ENCODE measurements at places on chromosomes 4 and X.

DNA sequence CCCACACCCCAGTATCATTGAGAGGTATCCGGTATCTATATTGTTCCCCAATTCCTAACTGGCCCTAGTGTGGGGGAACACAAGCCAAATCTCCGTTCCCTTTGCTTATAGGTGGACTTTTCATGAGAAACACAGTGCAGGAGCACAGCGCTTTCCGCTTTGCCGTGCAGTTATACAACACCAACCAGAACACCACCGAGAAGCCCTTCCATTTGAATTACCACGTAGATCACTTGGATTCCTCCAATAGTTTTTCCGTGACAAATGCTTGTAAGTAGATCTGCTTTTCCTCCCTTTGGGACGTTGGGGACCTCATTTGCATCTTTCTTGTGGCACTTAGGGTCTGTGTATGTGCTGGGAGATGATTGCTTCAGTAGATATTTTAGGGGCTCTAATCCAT lies 1.6 kb downstream of the GRIA3 start:
- DNase-seq: peak; percentile 36

DNA sequence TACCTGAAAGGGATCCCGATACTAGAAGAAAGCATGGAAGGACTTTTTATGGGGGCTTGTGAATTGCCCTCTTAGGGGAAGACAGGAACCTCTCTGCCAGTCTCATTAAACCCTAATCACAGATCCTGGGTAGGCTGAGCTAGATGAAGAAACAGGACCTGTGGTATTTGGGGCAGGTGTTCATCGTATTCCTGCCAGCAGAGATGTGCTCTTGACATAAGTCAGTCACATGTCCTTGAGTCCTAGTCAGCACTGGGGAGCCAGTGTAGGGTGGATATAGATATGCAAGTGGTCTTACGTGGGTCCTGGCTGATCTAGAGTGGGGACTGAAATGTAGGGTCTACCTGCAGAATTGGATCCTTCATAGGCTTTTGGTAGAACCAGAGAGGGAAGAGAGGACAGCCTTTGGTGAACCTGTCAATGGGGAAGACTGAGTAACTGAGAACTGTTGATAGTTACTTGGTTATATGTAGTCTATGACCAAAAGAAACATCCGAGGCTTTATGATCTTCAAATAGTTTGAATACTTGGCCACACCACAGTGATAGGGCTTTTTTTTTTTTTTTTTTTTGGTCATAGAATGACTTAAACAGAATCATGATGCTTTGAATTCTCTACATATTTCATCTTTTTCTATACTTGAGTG lies 63.5 kb upstream of the WDR1 start:
- peak; percentile 69 for DNase-seq

DNA sequence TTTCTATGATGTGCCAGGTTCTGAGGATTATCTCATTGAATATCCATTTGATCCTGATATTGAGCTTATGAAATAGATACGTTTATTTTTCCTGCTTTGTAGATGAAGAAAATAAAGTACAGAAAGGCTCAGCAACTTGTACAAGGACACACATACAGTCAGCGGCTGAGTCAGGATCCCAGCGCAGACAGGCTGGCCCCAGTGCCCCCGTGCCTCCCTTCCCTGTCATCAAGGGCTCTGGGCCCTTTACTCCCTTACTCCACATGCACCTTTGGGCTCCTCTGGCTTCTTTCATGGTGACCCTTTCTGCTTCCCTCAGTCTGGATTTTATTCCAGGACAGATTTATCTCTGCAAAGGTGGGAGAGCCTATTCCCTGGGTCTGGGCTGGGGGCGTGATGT lies 12.8 kb downstream of the RASL11B start:
- no peak for DNase-seq

DNA sequence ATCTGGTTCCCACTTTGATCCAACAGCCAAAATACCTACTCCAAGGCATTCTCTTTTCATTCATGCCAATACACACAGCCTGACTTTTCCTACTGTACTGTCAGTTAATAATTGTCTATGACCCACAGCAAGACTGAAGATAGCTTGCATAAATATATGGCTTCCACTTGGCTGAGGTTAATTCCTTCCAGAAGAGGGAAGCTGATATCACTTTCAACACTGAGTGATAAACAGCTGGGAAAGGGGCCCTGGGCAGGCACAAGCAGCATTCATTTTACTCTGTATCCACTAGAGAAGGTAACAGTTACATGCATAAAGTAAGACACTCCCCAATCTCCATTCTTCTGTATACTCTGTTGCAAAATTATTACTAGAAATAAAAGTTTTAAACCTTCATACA lies 200.2 kb upstream of the UGT8 start:
- DNase-seq: no peak

- DNase-seq: no peak
These were observed 44.1 kb downstream of the SMIM20 start for GRCh38 chr4:25958110-25958509.

DNA sequence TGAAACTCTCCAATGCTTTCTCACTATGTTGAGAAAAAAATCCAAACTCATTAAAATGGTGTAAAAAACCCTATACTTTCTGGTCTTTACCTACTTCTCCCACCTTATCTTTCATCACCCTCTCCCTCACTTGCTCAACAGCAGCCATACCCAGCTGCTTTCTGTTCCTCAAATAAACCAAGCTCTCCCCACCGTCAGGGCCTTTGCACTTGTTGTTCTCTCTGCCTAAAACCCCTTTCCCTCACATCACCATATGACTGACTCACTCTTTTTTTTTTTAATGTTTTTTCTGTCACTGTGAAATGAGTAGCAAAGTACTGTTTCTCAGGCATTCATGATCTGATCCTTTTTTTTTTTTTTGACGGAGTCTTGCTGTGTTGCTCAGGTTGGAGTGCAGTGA lies 122.3 kb upstream of the TMEM164 start:
- DNase-seq: no peak

- DNase-seq: no peak
These were observed 623.1 kb downstream of the TECRL start for GRCh38 chr4:63786171-63786570.

- DNase-seq: no peak
These were observed 87.9 kb downstream of the TSPAN7 start for GRCh38 chrX:38649221-38649620.

DNA sequence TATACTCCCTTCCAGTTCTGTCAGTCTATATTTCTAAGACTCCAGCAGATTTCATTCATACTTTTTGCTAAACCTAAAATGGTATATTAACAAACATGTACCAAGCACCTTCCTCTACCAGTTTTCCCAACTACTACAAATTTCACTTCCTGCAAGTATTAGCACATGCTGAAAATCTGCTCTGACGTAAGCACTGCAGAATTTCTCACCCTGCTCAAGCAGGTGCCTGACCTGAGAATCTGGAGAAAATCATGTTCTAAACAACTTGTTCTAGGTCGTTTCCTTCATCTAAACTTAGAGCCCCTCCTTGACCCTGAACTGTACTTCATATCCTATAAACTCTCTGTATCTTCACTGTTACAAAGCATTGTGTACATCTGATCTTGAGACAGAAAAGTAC lies 380.7 kb upstream of the NOCT start:
- DNase-seq: no peak

DNA sequence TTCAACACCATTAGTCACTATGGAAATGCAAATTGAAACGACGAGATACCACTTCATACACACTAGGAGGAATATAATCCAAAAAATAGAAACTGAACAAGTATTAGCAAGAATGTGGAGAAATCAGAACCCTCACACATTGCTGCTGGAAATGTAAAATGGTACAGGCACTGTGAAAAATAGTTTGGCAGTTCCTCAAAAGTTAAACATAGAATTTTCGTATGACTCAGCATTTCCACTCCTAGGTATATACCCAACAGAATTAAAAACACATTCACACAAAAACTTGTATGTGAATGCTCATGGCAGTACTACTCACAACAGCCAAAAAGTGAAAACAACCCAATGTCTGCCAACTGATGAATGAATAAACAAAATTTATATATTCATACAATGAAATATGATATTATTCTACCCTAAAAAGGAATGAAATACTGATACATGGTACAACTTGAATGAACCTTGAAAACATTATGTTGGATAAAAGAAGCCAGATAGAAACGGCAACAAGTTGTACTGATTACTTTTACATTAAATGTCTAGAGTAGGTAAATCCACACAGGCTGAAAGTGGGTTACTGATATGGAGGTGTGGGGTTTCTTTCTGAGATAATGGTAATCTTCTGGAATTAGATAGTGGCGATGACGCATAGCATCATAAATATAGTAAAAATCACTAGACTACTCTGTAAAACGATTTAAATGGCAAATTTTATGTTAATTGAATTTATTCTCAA lies 22.3 kb downstream of the TEC start:
- DNase-seq: peak; percentile 62

GRCh38 chrX:148204195-148204594 lies 223.1 kb downstream of the FMR1NB start:
- no peak for DNase-seq

DNA sequence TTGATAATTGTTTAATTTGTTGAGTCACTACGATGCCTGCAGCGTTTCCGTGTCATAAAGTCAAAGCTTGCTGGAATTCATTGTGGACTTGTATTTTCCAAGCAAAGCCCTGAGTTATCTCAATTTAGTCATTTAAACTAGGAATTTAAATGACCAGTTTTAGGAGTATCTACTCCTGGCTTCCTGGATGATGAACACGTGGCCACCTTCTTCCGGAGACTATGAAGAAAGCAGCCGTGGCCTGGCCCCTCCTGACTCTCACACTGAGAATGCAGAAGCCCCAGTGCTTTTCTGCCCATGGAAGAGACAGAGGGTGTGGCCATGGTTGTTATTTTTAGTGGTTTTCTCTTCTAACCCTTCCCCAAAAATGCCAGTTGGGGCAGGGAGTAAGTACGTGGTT lies 250.7 kb upstream of the GATB start:
- no peak for DNase-seq

DNA sequence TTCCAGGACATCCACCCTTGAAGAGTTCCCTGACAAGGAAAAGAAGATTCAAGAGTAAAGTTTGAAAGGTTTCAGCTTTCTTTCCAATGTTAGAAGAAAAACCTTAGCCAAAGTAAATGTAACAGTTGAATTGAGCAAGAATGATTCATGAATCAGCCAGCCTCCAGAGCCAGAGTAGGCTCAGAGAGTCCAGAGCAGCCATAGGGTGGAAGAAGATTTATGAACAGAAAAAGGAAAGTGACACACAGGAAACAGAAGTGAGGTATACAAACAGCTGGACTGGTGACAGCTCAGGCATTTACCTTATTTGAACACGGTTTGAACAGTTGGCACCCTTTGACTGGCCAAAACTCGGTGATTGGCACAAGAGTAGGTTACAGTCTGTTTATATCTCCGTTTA lies 63.2 kb downstream of the QDPR start:
- DNase-seq: peak; percentile 69

DNA sequence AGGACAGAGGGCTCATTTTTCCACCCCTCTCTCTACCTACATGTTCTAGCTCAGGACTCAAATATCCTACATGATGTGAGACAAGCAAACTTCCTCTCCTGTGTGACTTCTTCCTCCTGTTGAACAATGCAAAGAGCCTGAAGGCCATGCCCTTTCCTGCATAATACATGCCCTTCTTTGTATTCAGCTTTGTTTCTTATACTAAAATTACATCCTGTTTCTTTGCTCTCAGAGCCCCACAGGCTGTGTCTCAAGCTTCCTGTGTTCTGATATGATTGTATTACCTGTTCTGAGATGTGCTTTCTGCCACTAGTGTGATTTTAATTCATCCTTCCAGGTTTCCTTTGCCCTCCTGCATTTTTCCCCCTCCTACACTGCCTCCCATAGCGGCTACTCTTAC lies 166.4 kb upstream of the AFF2 start:
- DNase-seq: no peak

- DNase-seq: peak; percentile 32
These were observed 88.6 kb upstream of the IL1RAPL1 start for GRCh38 chrX:28498658-28499057.

GRCh38 chrX:68755616-68756125 lies 73.2 kb upstream of the EFNB1 start:
- no peak for DNase-seq

- DNase-seq: peak; percentile 69
These were observed 34.9 kb downstream of the NOCT start for GRCh38 chr4:139050446-139050845.

- no peak for DNase-seq
These were observed 106.8 kb downstream of the ATG4A start for GRCh38 chrX:108198420-108198819.

GRCh38 chr4:14176613-14177012 lies 549.1 kb upstream of the BOD1L1 start:
- DNase-seq: no peak

DNA sequence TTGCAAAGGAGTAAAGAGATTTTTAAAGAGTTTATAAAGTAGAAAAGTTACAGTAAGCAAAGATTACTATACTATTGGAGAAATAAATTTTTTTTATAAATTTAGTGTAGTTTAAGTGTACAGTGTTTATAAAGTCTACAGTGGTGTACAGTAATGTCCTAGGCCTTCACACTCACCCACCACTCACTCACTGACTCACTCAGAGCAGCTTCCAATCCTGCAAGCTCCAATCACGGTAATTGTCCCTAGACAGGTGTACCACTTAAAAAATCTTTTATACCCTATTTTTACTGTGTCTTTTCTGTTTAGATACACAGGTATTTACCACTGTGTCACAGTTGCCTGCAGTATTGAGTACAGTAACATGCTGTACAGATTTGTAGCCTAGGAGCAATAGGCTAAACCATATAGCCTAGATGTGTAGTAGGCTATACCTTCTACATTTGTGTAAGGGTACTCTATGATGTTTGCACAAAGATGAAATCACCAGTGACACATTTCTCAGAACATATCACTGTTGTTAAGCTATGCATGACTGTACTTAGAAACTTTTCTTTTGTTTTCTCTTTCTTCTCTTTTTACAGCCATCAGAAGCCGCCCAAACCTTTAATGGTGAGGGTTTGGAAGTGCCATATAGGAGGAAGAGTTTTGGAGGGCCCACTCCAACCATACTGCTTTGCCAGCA lies 11.8 kb upstream of the SH3RF1 start:
- DNase-seq: peak; percentile 57

DNA sequence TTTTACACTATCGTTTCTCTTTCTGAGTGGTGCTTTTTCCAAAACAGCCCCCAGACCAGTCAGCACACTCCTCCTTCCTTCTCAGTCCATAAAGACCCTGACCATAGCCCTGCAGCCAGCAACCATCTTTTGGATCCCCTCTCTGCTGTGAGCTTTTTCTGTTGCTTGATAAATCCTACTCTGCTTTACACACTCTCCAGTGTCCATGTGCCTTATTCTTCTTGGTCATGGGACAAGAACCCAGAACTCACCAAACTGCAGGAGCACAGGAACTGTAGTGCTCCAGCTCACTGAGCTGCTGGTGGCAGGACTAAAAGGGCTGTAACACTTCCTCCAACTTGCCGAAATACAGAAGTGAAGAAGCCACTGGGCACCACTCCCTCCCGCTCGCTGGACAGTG lies 32.5 kb downstream of the COX18 start:
- DNase-seq: no peak

GRCh38 chr4:105248613-105249012 lies 101.9 kb downstream of the TET2 start:
- DNase-seq: no peak

DNA sequence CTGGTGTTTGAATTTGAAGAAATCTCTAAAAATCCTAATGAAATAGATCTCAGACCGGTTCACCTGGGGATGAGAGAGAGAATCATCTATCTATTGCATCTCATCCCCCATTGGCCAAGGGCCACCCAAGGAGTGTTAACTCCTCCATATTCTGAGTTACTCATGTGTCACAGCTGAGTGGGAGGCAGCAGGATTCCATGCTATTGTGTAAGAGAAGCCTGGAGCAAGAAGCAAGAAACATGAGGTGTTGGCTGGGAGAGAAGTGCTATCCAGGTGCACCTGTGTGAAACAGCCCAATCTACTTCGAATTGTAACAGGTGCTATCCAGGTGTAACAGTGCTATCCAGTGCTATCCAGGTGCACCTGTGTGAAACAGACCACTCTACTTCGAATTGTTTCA lies 150.3 kb upstream of the MAOA start:
- no peak for DNase-seq
